ENCODE measurements at places on chromosomes 2 and 18. TPM values are rescaled to one million over a fixed set of nuclear protein-coding genes. Genes with fewer than 3 reads are reported as not detected.

Gene MC5R
- total RNA-seq = not detected

Gene CREB1
- 135 TPM for total RNA-seq

Gene ABCG8
- total RNA-seq = not detected

Gene LIMS3
- 0.23 TPM for total RNA-seq

Gene NEU4
- total RNA-seq = not detected

Gene LINC00305
- total RNA-seq = not detected

Gene MBP
- total RNA-seq = 99.9 TPM

Gene ICOS
- total RNA-seq = 31.9 TPM

Gene GRHL1
- not detected for total RNA-seq

Gene HOXD4
- not detected for total RNA-seq

Gene RBM43
- total RNA-seq = 30.6 TPM

Gene SERPINB13
- not detected for total RNA-seq

Gene POMC
- 7.3 TPM for total RNA-seq

Gene FN1
- total RNA-seq = not detected

Gene SDC1
- total RNA-seq = not detected
